Activated naive CD8-positive, alpha-beta T cell treated with anti-CD3 and anti-CD28 coated beads, Interleukin-2, amount 50 U/mL, for 16 hours (primary cell): ENCODE measurements at places on chromosomes 7 and 10.

DNA sequence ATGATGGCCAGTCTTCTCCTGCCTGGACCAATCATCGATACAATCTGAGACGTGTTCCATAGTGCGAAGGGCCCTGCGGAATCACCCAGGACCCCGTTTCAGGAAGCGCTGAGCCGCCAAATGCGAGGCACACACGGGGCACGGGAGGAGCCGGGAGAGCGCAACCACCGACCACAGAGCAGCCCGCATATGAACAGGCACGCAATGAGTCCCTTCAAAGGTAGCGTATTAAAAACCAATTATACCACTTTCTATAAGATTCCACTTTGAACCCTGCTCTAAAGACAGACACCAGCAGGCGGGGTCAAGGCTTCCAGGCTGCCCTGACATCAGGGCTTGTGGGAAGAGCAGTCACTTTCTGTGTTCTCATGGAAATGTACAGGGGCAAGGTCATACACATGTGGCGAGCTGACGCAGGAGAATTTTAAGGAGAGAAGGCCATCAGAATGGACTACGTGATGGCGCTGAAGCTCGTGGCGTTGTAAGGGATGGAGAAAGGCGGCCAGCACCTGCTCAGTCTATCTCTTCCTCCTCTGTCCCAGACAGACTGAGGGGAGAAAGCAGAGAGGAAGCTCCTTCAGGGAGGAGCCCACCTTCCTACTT is 46.2 kb downstream of the AMZ1 start:
- DNase-seq = no peak

- DNase-seq = no peak
Measured at GRCh38 chr7:123355576-123356190, 155.9 kb upstream of the SLC13A1 start.

DNA sequence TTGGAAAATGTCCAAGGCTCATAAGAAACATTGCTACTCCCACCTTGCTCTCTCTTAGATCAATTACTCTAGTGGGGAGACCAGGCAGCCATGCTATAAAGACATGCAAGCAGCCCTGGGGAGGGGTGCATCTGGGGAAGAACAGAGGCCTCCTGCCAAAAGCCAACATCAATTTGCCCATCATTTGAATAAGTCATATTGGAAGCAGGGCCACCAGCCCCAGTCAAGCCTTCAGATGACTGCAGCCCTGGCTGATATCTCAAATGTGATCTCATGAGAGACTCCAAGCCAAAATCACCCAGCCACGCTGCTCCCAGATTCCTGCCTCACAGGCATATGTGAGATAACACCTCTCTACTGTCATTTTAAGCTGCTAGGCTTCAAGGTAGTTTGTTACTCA is 157.5 kb upstream of the PDE1C start:
- DNase-seq = no peak

GRCh38 chr10:30747633-30748032 is 118.1 kb upstream of the LYZL2 start:
- no peak for DNase-seq

- no peak for DNase-seq
Measured at GRCh38 chr7:25549271-25549921, 321.1 kb upstream of the NPVF start.

DNA sequence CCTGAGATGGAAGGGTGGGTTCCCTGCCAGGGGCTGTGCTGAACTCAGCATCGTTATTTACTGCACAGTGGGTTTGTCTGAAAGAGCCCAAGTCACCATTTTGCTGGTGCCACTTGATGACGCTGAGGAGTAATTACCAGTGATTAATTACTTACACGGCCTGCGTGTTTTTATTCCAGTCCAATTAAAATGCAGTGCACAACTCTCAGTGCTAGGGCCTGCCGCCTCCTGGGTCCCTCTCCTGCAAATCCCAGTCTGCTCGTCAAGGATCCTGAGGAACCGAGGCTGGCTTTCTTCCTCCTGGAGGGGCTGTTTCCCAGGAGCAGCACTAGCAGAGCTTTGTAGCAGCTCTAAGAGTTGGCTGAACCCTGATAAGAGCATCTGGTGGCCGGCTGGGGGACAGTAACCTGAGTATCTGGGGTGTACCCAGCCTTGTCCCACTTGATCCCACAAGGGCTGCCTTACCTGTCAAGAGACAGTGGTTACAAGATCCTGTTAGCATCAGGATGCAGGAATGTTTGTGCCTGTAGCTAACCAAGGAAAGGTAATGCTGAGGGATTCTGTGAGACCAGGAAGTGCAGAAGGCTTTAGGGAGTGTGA is 45.1 kb upstream of the LRRC4 start:
- DNase-seq = no peak

DNA sequence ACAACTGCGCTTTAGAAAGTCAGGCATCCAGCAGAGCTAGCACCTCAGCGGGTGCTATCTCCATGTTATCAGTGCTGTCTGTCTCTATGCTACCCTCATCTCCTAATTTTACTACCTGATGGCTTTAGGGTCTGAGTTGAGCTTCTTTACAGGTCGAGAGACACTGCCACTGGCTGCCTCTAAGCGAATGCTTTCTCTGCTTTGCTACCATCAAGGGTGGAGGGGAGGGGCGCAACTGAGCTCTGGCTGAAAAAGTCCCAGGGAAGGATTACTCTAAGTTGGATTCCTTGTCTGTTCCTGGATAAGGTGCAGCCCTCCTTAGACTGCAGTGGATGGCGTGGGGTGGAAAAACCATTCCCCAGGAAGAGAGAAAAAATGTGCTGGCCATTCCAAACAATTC is 105.7 kb downstream of the CDK14 start:
- no peak for DNase-seq

DNA sequence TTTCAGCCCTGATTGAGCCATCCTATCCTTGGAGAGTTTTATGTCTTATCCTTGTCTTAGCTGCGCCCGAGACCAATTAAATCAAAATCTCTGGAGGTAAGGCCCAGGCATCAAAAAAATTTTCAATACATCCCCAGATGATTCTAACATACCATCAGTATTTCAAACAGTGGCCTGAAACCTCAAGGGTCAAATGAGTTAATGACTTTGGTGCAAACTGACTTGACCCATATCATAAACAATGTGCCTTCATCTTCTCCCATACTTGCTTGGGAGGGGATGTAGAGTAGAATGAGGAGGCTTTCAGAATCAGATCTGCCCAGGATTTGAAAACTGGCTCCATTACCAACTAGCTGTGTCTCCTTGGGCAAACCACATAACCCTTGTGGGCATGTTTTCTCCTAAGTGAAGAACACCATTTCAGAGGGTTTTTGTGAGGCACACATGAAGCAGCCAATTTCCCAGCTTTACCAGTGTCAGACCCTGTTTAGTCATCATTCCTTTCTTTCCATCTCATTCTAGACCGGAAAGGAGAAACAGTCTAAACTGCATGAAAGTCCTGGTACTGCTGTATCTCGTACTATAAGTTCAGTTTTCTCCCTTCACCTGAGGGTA is 35.7 kb upstream of the ATXN7L1 start:
- DNase-seq = no peak

GRCh38 chr7:102823390-102824119 is 74.8 kb downstream of the FAM185A start:
- DNase-seq = no peak

GRCh38 chr7:22549667-22550513 is 49.9 kb upstream of the STEAP1B start:
- DNase-seq = no peak

DNA sequence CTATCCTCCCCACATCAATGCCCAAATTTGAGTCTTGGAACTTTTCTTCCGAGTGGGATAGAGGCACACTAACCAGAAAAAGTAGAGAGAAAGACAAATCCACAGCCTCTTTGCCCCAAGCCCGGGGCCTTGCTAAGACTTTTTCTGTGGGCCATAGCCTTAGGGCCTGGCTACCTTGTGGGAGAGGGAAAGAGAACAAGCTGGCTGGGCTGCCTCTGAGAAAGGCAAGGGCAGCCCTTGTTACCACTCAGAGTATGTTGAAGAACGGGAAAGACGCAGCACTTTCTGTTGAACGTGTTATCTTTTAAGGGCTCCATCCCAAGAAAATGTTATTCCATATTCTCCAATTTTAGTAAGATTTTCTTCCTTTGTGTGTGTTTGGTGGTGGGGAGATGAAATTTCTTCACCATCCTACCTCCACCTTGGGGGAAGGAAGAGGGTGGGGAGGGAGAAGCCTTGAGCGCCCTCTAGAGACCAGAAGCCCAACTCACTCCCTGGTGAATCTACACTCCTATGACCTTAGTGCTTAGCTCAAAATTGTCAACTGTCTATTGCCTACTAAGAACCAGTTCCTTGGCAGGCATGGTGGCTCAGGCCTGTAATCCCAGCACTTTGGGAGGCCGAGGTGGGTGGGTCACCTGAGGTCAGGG is 3.9 kb upstream of the NRF1 start:
- no peak for DNase-seq

DNA sequence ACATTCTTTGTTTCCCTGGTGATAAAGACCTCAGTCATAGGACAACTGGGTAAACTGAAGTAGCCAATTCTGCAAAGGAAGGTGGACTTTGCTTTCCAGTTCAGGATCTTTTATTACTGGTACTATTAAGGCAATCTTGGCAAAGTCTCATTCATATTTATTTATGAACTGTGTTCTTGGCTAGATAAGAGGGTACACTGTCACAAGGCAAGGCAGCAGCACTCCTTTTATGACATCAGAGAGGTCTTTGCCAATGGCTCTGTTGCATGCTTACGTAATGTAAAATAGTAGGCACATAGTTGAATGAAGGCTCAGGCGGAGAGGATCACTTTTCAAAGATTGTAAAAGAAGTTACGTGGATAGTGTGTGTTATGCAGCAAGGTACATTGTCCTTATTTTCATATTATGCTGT is 63.7 kb upstream of the PDK4 start:
- DNase-seq = no peak

DNA sequence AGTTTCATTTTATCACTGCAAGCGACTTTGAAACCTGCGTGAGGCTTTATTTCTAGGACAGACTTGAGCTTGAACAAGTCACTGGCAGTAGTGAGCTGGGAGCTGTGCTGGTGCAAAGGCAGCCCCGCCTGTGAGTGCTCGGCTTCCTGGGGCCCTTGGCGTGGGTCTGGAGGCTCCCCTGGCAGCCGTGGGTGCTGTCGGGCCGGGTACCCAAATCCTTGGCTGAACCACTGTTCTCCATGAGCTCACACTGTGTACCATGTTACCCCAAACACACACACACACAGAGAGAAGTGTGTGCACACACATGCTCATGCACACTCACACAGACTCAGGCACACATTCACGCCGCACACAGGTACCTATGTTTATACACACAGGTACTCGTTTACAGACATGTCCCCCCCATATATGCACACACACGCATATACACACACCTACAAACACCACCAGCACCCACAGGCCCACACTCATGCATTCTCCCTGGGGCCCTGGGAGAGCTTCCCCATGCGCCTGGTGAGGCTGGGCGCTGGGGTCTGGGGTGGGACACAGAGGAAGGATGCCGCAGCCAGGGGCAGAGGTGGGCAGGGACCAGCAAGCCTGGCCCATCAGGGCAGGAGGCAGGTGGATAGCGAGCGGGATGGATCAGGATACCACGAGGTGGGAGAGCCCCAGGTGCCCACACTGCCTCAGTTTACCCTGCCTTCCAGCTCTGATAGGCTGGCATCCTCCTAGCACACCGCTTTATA is 158.8 kb downstream of the ADARB2 start:
- no peak for DNase-seq

GRCh38 chr7:108118959-108119358 is 11.2 kb downstream of the LAMB4 start:
- no peak for DNase-seq

DNA sequence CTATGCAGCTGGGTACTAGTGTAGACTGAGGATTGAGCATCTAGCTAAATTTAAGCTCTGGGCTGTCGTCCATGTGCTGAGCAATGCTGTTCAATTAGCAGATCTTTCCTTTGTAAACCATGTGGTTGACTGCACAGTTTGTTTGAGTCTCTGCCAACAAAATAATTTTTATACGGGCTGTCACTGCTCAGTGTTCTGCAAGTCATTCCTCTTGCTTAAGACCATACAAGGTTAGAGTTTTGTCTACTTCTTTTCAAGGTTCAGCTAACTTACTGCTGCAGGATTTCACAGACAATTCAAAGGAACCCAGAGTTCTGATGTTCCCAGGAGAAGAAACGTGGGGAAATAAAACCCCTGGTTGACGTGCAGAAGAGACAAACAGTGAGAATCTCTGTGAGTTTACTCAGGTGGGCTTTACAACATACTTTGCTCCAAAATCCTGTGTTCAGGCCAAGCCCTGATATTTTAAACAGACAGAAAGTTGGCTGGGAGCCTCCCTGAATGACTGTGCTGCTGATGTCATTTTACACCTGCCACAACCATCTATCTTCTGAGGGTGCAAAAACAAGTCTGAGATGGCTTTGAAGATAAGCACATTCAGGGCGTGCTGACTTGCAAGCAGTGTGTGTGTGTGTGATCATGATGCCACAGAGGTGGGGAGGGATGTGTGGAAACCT is 177.1 kb upstream of the SVIL start:
- DNase-seq = no peak

- DNase-seq = no peak
Measured at GRCh38 chr10:132808383-132809231, 22.7 kb upstream of the NKX6-2 start.

DNA sequence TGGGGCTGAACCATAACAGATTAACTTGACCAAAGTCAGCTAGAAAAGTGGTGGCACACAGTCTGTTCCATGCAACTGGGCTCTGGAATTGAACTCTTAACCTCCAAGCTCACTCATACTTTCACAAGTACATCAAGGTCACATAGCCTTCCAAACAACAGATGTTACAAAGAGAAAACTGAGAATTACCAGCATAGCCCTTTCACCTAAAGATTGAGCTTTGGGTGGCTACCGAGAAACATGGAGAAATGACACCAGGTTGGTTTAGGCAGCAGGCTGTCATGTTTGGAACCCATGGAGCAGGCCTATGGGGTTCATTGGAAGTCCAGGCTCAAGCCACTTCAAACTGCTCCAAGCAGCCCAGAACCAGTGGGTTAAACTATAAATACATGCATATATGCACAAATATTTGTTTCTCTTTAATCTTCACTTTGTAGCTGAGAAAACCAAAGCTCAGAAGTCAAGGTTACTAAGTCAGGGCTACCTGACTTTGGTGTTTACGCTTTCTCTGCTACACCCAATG is 59.1 kb downstream of the MALSU1 start:
- no peak for DNase-seq

- no peak for DNase-seq
Measured at GRCh38 chr10:85060944-85061343, 732.6 kb downstream of the CCSER2 start.

- no peak for DNase-seq
Measured at GRCh38 chr10:130021383-130021950, 57.4 kb upstream of the EBF3 start.

GRCh38 chr10:123651421-123652047 is 14.6 kb upstream of the GPR26 start:
- no peak for DNase-seq

GRCh38 chr7:75698358-75698757 is 40.4 kb downstream of the HIP1 start:
- DNase-seq = no peak

GRCh38 chr10:63671317-63671937 is 150.2 kb downstream of the REEP3 start:
- no peak for DNase-seq
